ENCODE measurements at places on chromosomes 5 and 9.
A peak's percentile ranks its signal among the peaks of the same experiment; 100 is the strongest.

GRCh38 chr5:52789378-52789777, 1.7 kb downstream of the ITGA1 start:
- H3K36me3 ChIP-seq = no peaks in the 10 kb centered on the region
- no peak for DNase-seq

GRCh38 chr5:4970171-4970570, 170.0 kb upstream of the ADAMTS16 start:
- H3K27ac ChIP-seq = no peak overlapping the region
- DNase-seq = no peak
- H3K4me3 ChIP-seq = no peak overlapping the region
- no peaks in the 10 kb centered on the region for H3K4me1 ChIP-seq
- no peaks in the 10 kb centered on the region for H3K27me3 ChIP-seq
- H3K36me3 ChIP-seq = no peaks in the 10 kb centered on the region

- H3K4me3 ChIP-seq = no peak overlapping the region
- no peaks in the 10 kb centered on the region for H3K36me3 ChIP-seq
- no peak overlapping the region for H3K27ac ChIP-seq
- peaks cover 32% of the 10 kb centered on the region for H3K27me3 ChIP-seq
- H3K4me1 ChIP-seq = peaks cover 3% of the 10 kb centered on the region
- DNase-seq = no peak
Measured at GRCh38 chr5:37836592-37837413, 3.0 kb downstream of the GDNF start.

DNA sequence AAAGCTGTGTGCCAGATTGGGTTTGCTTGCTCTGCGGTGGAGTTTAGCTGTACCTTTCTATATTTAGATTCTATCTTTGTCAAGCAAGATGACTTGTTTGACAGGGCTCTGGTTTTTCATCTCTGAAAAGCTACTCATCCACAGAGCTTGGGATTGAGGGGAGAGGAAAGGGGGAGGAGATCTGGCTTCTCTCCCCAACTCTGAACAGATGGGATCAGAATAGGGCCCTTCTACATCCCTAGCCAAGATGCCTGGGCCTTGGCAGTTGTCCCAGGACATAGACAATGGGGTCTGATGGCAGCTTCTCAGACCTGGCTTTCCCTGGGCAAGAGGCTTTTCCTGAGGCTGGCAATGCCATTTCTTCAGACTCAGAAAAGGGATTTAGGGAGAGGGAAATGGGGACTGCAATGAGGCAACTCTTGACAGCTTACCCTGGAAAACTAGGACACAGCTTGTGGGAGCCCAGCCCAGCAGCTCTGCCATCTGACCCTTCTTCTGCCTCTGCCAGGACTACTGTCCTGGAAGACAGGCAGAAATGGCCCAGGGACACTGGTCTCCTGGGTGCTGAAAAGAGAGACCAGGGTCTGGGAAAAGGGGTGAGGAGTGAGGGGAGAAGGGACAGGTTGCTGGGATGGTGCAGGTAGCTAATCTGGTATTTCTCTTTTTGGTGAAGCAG, 50.2 kb upstream of the ASTN2 start:
- no peak for DNase-seq
- H3K36me3 ChIP-seq = no peaks in the 10 kb centered on the region
- no peaks in the 10 kb centered on the region for H3K27me3 ChIP-seq
- no peak overlapping the region for H3K27ac ChIP-seq

GRCh38 chr5:113608113-113608596, 94.7 kb downstream of the YTHDC2 start:
- no peak overlapping the region for H3K4me3 ChIP-seq
- no peaks in the 10 kb centered on the region for H3K27me3 ChIP-seq
- no peak for DNase-seq
- H3K36me3 ChIP-seq = no peaks in the 10 kb centered on the region

GRCh38 chr9:127102176-127102575, 20.3 kb downstream of the ANGPTL2 start:
- no peaks in the 10 kb centered on the region for H3K36me3 ChIP-seq
- DNase-seq = no peak
- no peaks in the 10 kb centered on the region for H3K4me1 ChIP-seq

DNA sequence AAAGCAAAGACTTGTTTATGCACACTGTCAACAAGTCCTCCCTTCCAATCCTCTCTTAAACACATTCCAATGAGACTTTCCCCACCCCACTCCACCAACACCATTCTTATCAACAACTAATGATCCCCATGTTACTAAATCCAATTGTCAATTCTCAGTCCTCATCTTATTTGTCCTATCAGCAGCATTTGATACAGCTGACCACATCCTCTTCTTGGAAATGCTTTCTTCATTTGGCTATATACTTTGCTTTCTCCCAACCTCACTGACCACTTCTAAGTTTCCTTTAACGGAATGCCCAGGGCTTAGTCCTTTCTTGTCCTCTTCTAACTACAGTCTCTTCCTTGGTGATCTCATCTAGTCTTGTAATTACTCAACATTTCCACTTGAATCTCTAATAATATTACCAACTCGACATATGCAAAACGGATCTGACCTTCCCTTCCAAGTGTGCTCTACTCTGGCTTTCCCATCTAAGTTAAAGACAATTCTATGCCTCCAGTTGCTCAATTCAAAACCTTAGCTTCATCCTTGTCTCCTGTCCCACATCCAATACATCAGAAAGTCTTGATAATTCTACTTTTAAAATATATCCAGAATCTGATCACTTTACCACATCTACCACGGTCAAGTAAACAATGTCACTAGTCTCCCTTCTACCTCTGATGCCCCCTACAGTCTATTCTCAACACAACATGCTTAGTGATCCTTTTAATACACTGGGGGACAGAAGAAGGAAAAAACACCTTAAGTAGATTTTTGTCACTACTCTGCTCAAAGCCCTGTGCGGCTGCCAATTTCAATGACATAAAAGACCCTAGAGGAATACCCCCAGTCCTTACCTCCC, 25.5 kb downstream of the AGTPBP1 start:
- H3K36me3 ChIP-seq = no peaks in the 10 kb centered on the region
- H3K27ac ChIP-seq = peak overlapping the region; percentile 49
- H3K4me3 ChIP-seq = peak overlapping the region; percentile 37
- H3K27me3 ChIP-seq = no peaks in the 10 kb centered on the region

Measured in GM12878 (cell line).